ENCODE measurements at places on chromosomes 3 and 15.

- no peak for DNase-seq
These were observed 45.9 kb upstream of the ALDH1A3 start for GRCh38 chr15:100833417-100834389.

DNA sequence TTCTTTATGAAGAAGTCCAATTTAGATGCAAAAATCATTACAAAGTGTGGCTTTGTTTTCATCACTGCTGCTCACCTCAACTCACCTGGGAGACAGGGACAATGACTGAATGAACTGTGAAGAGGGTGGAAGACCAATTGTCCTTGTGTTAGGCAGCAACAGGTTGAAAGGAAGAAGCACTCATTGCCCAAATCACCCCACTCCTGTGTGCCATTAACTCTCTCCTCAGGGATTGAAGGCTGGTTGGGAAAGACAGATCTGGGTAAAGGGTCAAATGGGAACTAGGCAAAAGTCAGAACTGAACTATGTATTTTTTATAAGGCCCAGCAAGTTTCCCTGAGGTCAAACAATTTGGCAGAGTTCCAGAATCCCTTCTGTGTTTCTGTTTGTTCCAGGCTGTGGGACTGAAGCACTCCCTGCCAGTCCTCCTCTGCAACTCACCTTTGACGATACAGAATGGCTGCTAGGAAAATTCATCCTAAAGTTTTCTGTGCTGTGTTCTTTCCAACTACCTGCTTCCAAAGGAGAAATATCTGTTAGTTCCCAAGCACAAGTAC, 68.6 kb upstream of the CCDC39 start:
- no peak for DNase-seq

DNA sequence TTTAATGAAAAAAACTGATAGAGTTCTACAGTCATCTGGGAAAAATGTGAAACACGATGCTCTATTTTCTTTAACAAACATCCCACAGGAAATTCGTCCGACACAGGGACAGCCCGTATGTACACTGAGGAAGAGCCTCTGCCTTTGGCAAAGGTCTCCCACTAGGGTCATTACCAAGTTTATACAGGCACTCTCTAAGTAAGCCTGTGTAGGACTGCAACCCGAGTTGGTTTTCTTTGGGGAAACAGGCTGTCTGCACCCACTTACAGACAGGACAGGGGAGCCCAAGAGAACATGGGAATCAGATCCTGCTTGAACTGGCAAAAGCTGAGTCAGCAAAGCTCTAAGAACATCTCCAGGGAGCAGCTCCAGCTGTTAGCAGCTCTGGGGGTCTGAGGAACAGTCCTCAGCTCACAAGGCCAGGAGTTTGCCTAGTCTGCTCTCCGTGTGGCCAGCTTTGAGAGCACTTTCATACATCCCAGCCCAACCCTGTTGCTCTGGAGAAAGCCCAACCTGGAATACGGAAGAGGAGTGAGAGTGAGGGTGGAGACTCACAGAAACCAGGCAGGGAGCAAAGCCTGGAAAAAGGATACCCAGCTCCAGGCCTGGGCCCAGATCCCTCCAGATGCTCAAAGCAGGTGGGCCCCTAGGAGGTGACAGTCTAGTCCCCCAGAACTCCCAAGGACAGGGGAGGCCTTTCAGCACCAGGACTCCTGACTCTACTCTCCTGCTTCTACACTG, 1.9 kb downstream of the TBC1D2B start:
- DNase-seq: no peak

DNA sequence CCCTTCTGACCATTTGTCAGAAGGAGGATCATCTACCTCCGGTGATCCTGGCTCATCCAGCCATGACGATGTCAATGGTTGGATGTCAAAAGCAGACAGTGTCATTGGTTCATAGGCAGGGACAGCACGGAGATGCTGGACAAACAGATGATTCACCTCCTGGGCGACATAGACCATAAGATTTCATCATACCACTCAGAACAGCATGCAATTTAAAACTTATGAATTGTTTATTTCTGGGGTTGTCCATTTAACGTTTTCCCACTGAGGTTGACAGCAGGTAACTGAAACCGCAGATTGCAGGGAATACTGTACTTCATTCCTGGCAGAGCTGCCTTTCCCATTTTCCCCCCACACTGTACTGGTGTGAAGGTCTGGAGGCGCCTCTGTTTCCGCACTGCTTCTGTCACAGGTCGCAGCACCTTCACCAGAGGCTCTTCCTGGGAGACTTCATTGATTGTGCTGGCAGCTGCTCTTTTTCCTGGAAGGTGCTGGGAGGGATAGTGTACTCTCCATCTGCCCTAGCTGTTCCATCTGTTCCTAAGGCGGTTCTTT, 32.5 kb upstream of the TMOD3 start:
- no peak for DNase-seq

DNA sequence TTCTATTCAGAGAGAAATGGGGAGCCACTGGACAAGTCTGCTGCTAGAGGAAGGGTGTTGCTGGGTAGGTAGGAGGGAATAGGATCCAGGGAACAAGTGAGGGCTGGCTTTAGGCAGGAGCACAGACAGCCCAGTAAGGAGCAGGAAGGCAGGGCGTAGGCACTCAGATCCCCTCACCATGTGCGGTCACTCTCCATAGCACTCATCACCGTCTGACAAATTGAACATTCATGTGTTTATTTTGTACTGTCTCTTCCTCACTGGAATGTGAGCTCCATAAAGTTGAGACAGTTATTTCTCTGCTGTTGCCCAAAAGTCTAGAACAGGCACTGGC, 24.2 kb upstream of the LRRC34 start:
- no peak for DNase-seq

- no peak for DNase-seq
These were observed 99.2 kb downstream of the RAB11A start for GRCh38 chr15:65968511-65968910.

- no peak for DNase-seq
These were observed 80.7 kb downstream of the NR2E3 start for GRCh38 chr15:71891026-71891425.

DNA sequence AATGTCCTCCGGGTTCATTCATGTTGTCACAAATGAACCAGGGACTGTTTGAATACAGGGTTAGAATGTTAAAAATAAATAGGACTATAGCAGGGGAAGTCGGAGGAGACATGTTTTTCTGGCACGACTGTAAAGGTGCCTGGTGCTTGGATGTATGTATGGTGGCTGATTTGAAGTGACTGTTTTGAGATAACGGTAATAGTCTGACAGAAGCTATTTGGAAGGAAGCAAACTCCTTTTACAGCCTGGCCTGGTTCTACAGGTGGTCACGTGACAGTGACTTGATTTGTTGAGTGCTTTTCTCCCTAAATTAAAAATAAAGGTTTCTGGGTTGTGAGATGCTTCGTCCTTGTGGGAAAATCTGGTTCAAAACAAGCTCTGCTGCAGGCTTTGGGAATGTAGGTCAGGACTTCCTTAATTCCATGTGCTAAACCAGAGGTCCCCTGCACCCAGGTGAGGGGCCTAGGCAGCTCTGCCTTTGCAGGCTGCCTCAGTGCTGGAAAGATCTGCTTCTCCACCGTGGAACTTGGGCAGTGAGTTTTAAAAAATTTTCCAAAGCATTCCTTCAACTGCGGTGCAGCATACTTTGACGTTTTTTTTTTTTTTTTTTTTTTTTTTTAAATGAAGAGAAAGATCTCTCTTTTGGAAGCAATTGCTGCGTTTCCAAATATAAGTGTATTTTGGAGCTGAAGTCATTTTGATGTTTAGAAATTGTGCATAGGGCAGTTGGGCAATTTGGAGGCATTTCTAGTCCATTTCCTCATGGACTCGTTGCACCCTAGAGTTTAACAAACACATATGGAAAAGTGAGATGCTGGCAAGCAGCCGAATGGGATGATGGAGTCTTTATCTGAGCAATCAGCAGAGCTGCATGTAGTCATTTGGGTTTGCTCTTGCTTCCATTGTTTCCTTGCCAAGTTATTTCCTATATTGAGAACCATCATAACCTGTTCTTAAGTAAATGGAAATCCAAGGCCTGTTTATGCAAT, 30.9 kb downstream of the ITPR1 start:
- no peak for DNase-seq

DNA sequence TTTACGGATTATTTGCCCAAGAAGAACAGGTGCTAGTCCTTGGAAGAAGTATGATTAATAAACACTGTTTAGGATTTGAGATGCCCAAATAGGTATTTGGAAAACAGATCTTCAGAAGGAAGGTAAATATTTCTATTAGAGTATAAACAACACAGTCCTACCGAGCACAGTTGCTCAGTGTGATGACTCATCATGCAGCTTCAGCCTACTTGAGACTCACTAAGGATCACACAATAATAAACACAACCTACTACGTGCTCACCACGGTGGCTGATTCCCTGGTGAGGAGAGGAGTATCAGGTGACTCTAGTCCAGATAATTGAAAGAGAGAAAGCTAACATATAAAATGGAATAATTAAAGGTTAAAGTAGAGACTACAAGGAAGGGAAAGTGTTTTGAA, 72.0 kb downstream of the PDZRN3 start:
- DNase-seq: no peak

DNA sequence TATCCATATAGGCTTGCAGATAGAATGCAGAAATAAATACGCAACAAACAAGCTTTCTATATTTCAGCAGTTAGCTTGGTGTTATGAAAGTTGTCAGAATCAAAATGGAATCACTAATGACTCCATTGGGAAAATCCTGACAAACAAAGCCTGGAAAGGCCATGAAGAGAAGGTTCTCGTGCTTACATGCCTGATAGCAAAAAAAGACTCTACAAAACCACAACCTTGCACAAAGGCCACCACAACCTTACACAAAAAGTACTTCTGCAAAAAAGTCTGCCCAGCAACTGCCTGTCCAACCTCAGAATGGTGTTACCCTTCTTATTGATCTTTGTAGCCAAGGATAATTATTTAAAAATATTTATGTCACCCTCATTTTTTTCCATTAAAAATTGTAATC, 14.4 kb upstream of the PLSCR1 start:
- no peak for DNase-seq

- no peak for DNase-seq
These were observed 63.0 kb downstream of the MEX3B start for GRCh38 chr15:81982808-81983207.

DNA sequence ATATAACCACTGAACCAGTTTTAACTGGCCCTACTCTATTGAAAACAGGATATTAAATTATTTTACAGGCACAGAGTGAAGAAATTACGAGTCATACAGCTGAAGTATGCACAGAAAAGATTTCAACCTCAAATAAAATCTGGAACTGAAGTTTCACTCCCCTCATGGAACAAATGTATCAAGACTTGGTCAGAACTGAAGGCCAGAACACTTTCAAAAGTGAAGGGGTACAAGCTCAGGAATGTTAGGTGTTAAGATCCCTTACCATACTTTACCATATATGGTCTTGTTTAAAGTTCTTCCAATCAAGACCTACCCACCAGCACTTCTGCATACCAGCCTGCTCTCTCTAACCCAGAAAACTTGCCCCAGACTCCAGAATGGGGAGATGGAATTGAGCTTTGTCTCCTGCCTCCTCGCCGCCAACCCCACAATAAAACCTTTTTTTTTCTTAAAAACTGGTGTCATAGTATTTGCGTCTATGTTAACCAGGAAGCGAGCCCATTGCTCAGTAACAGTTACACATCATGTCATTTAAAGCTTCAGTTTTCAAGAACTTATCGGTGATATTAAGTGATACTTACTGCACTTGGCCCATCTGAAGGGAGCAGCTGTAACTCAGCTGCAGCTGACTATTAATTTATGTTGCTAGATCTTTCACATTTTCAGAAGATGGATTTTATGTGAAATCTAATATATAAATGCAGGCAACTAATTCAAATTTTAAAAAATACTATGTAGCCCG, 59.9 kb downstream of the OXSM start:
- no peak for DNase-seq
